ENCODE measurements at places on chromosomes 3 and 15.

GRCh38 chr15:33581032-33581431, 270.3 kb downstream of the RYR3 start:
- no peak for DNase-seq

DNA sequence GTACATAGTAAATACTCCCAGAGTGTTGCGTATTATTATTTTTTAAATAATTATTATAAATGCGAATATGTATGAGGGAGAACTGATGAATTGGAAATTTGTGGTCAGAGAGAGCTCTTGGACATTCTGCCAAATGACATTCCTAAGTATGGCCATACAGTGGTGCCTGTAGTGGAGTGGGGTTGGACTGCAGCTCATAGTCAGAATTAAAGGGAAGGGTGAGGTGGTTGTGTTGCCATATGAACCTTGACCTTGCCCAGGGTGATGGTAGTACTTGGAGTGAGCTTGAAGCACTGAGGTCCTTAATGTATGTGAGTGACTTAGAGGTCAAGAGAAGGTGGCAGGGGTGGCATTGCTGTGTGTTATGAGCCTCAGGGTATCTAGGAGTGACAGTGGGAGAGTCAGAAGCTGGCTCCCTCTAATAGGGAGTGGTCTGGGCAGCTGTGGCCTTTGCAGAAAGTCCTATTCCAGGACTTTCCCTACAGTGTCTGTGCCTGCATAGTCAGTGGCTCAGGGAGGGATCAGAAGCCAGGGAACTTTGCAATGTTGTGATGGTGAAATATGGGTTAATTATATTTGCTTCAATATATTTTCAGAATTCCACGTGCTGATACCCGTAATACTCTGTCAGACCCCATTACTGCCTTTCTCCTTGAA, 26.2 kb downstream of the PDE8A start:
- DNase-seq: no peak

DNA sequence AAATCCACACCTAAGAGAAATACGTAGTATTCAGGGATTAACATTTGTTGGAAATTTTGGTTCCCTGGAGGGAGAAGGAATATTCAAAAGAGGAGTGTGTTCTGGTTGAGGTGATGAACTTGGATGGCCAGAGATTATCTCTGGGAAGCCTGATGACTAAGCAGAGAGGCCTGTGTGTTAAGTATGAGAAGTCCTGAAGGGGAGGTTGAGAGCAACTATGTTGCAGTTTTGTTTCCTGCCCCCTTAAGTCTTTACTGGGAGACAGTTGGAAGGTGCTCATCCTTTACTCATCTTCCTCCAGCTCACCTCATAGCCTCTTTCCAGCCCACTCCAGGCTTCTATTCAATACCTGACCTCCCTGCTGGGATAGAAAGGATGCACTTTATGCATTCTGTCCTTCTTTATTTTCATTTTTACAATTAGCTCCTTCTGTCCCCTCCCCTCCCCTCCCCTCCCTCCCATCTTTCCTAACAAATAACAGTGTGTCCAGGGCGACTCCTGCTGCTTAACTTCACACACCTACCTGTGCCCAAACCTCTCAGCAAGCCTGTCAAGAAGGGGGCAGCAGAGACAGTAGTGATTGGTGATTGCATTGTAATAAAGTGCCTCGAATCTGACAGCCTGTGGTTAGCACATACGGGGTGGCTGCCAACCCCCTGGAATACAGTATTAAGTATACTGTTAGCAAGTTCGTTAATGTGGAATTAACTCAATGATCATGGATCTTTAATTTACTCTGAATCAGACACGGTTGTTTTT, 11.9 kb downstream of the RAP2B start:
- DNase-seq: no peak

DNA sequence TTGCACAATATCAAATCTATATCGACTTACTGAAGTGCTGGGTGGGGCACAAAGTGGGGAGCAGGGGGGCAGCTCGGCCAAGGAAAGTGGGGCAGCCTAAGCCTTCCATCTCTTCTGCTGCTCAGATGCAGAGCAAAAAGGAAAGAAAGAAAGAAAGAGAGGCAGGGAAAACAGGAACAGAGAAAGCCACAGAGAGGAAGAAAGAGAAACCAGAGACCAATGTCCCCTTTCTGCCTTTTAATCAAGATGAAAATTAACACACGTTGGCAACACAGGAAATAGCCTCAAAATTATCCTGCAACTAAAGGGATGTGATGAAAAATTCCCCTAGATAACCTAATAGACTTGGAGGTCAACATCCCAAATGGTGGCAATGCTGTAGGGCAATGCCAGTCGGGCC, 72.2 kb upstream of the RAD18 start:
- no peak for DNase-seq

- no peak for DNase-seq
These were observed 63.2 kb upstream of the HRH1 start for GRCh38 chr3:11091088-11091590.

GRCh38 chr3:102205647-102206046, 229.2 kb upstream of the ZPLD1 start:
- no peak for DNase-seq

DNA sequence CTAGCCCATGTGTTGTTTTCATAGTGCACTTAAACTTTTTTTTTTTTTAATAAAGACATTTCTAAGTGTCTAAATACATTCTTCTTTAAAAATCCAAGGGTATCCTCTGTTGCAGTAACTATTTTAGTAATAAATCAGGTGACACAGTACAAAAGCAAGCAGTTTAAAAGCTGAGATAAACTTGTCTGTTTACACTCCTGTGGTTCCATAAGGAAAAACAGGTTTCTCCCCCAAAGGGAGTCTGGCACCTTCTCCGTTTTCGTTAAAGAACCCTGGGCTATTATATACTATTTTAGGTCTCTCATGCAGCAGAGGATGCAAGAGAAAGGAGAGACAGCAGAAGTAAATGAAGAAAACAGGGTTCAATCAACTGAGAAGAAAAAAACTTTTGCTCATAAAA, 43.2 kb upstream of the TMEM45A start:
- DNase-seq: no peak

DNA sequence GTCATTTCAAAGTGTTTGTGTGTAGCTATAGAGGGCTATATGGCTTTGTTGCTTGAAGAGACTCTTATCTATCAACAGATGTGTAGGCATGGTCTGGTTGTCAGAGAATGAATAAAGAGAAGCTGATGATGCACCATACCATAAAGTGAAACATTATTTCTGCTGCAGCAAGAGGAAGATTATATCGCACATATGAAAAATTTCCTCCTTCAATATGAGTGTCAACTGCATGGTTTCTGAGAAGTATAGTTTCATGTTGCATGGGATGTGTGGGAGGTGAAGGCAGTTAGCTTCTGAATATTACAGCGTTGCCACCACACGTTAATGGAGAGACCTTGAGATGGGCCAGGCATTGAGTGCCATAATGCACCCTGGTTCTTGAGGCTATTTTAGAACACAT, 217.9 kb downstream of the SATB1 start:
- no peak for DNase-seq

DNA sequence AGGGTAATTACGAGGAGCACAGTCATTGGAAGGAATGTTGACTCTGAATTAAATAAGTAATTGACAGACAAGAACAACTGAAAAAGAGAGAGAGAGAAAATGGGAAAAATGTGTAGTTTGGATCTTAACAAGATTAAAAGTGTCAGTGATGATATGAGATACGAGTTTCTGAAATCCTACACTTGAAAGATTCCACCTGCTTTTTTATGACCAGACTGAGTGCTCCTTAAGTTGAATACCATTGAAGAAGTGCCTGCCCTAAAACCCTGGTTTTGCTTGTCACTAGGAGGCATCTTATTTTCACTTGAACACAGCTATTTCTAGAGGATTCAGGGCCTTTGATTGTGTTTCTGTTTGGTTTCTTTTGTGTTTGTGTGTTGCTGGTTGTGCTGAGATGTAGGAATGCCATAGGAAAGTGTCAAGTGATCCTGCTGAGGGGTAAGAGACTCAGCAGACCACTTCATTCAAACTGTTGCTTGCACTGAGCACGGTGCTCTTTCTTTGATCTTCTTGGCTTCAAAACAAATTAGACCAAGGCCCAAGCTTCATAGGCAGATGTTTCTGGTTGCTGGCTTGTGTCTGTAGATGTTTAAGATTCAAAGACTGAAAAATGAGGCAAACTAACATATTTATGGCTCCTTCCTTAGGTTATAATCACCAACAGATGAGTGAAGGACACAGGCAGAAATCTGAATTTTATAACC, 17.2 kb upstream of the ABHD10 start:
- no peak for DNase-seq

DNA sequence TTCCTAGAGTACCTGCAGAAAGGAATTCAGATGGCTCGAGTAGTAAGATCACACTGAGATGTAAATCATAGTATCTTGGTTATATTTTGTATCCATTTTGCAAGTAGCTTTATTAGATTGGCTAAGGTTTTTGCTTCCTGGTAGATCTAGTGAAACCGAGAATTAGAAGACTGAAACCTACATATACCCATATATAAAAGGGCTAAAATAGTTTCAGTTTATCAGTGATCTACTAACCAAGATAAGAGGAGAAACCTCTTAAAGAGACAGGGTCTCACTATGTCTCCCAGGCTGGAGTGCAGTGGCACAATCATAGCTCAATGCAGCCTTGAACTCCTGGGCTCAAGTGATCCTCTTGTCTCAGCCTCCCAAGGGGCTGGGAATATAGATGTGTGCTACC, 135.3 kb downstream of the PCCB start:
- DNase-seq: no peak

DNA sequence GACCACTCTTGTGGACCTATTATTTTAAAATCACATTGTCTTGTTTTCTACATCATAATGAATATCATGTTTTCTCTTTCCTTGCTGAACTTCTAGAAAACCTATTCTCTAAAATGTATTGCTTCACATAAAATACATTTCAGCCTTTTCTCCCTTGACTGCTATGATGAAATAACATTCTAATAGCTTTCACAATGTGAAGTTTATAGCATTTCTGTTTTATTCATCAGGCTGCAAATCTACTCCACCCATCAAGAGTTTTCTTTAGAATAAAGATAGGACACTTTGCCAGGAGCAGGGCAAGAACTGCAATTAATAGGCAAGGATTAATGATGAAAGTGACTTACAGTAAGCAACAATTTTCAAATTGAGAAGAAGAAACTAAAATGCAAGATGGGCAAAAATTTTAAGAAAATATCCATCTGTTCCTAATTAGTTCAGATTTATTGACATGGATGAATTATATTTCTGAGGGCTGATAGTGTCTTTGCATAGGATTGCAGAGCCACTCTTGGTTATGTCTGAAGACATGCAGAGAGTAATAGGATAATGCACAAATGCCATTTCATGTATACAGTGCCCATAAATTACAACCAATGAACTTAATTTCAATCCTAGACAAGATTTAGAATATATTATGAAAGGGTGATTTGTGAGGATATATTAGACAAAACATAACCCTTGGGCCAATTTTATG, 21.7 kb downstream of the LEKR1 start:
- no peak for DNase-seq

- no peak for DNase-seq
These were observed 55.2 kb downstream of the NPTN start for GRCh38 chr15:73578026-73578425.

DNA sequence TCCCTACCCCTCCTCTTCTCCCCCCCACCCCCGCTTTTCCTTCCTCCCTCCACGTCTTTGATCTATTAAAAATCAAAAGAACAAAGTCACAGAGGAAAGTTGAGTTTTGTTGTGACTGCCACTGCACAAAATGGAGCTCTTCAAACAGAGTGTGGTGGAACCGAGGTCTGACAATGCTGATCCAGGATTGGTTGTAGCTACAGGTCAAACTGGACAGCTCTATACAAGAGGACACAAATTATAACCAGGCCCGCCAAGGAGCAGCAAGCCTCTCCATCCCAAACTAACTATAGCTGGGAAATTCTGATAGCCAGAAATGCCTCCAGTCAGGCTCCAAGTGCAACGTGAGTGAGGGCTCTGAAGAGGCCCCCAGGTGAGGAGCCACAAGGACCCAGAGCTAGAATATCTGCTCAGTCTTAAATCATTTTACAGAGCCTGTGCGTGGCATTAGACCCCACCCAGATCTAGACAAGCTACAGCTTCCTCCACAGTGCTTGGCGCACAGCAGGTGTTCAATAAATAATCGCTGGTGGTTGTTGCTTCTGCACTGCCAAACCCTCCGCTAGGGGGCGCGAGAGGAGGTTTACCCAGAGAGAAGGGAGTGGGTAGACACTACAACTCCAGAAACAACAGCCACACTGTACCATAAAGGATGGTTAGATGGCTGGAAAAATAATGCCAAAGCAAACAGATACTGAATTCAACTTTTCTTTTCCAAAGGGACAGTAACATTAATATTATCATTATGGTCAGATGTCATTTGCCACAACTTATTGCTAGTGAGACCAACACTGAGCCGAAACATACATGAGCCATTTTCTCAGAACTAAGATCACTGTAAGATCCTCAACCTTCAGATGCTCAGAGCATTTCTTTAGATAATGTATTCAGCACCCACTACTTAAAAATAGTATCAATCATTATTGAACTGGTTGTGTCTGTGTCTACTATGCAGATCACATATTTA, 44.6 kb downstream of the ZIC4 start:
- no peak for DNase-seq

- peak; percentile 28 for DNase-seq
These were observed 695 bp downstream of the GMPS start for GRCh38 chr3:155870945-155871745.

- DNase-seq: no peak
These were observed 136.4 kb upstream of the GOLGA6L4 start for GRCh38 chr15:84099181-84099580.

- DNase-seq: no peak
These were observed 826 bp downstream of the CCDC66 start for GRCh38 chr3:56557831-56558170.

DNA sequence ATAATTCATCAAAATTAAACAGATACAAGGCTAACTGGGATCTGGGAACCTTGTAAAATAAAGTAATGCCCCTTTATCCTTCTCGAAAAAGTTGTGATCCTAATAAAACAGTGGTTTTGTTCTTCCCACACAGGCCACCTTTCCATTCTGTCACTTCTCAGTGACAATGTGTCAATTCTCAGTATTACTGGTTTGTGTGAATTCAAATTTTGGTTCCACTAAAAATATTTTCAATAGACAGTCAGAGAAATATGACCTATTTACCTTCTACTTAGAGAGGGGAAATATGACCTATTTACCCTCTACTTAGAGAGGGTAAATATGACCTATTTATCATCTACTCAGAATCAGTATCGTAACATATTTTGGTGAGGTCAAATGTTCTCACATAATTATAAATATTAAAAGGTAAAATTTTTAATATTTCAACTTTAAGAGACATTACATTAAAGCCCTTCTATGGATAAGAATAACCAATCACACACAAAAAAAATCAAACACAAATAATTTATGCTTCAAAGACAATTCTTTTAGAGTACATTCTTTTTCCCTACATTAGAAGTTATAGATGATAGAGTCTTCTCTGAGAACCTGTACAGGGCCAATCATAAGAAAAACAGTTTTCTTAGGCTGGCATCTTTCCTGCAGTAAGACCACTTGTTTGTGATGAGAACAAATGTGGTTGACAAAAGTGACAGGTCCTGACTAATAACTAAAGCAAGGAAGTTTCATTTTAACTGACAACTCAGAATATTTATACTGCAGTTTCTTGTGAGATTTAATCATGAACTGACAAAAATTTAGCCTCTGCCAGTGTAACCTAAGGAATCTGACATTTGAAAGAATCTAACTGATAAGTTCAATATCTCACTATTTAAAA, 323.3 kb downstream of the DIPK2A start:
- DNase-seq: no peak

GRCh38 chr3:62119139-62119538, 254.2 kb downstream of the FEZF2 start:
- no peak for DNase-seq

GRCh38 chr3:169945313-169945712, 21.3 kb upstream of the SEC62 start:
- DNase-seq: no peak

Measured in effector CD4-positive, alpha-beta T cell (primary cell).